ENCODE measurements at places on chromosomes 4 and X.
A peak's percentile ranks its signal among the peaks of the same experiment; 100 is the strongest.

- no peak for DNase-seq
Observed at GRCh38 chr4:107845681-107846080, 20.9 kb downstream of the SGMS2 start.

GRCh38 chr4:108029731-108030130, 40.0 kb downstream of the HADH start:
- DNase-seq: no peak

- DNase-seq: no peak
Observed at GRCh38 chrX:110430293-110431076, 71.8 kb downstream of the RTL9 start.

DNA sequence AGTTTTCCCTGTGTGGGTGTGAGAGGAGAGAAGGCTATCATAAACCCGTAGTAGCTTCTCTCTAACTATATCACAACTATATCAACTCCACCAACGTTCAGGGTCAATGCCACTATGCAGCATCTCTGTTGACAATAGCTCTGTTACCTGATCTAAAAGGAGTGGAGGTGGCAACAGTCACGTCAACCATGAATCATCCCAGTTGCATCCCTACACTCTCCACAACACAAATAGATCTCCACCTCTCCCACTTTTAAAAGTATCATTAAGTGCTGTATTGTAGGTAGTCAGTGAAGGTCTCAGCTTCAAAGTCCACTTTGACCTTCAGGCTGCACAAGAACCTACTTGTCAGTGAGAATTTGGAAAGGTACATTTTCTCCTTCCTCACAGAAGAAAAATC, 600.5 kb upstream of the GRIA3 start:
- no peak for DNase-seq

- DNase-seq: no peak
Observed at GRCh38 chr4:15702941-15703403, at the start of gene BST1. Gene BST1, plus strand, starts transcription at chr4:15703065. Its CDS starts 80 bp downstream, at chr4:15703145.

GRCh38 chr4:113060853-113061252, 11.4 kb downstream of the ANK2 start:
- no peak for DNase-seq

DNA sequence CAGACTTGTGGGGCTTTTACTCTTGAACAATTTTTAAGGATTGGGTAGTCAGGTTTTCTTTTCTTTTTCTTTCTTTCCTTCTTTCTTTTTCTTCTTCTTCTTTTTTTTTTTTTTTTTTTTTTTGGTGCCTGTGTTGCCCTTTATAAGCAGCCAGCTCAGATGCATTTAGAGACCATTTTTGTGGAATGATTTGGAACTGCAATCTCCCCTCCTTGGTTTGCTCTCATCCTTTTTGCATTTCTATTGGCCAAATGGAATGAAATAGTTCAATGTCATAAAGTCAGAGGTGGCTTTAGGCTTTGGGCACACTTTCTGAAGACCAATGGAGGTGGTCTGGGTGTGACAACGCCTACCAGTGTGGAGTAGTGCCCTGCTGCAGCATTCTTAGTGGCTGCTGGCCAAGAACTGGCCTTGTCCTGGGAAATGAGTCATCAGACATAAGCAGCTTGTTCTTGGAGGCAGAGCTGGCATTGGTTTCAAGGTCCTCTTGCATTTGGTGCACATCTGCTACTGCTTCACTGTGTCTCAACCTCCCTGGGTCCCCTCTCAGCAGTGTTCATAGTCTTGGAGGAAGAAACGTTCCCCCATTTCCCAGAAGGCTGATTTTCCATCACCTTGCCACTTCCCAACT, 84.5 kb downstream of the CT47B1 start:
- DNase-seq: peak; percentile 7

GRCh38 chrX:68354879-68355628, 78.2 kb downstream of the OPHN1 start:
- DNase-seq: no peak
